MCF 10A (cell line): ENCODE measurements at places on chromosomes 13 and 19.

GRCh38 chr19:47848823-47849473, 10.1 kb upstream of the TPRX2 start:
- peak; percentile 22 for DNase-seq

DNA sequence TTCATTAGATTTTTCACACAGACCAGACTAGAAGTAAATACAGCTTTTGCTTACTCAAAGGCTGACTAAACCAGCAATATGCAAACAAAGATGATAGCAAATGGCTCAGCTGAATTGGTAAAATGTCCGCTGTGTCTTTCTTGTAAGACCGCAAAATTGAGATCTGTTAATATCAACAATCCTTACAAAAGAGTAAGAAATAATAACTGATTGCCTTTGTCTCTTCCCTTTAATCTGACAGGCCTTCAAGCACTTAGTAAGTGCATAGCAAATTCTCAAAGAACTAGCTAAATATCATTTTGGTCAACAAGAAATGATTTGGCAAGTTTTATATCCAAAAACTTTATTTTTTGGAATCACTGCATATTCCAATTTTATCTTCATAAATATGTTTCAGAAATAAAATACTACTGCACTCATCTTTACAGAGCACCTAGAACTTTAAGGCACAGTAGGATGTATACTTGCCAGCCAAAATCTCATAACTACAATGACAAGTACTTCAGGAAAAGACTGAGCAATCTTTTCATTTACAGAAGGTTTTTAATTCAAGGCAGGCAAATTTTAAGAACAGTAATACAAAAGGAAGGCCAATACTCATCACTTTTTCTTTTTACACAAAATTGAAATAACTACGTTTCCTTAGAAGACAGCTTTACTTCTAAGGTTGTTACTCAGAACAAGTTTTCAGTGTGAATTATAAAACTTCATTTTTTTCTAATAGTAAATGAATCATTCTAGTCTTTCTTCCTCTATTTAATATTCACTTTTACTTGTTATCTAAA, 1.1 kb downstream of the ELF1 start:
- peak; percentile 35 for DNase-seq

- peak; percentile 18 for DNase-seq
These were observed 235.9 kb downstream of the NHLRC3 start for GRCh38 chr13:39273953-39274738.

DNA sequence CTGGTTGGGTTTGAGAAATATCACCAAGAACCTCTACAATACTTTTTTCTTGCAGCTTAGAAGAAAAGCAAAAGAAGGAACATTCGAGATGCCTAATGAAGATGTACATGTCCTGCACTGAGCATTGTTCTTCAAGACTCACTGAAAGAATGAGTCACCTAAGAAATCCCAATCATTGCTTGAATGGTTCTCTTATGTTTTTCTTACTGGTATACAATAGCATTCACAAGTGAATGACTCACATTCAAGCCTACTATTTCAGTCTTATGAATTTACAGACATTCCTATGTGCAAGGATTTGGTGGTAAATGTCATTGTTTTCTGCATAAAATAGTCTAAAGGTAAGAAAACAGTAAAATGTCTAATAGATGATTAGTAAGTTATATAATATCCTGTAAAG, 594.6 kb downstream of the PCDH9 start:
- DNase-seq, result peak; percentile 76

GRCh38 chr13:47917022-47917574, 84.0 kb downstream of the SUCLA2 start:
- no peak for DNase-seq

GRCh38 chr19:485583-486236, 10.6 kb upstream of the MADCAM1 start:
- DNase-seq, result peak; percentile 19

GRCh38 chr19:51259348-51260245, 8.7 kb downstream of the SIGLECL1 start:
- DNase-seq, result peak; percentile 28

DNA sequence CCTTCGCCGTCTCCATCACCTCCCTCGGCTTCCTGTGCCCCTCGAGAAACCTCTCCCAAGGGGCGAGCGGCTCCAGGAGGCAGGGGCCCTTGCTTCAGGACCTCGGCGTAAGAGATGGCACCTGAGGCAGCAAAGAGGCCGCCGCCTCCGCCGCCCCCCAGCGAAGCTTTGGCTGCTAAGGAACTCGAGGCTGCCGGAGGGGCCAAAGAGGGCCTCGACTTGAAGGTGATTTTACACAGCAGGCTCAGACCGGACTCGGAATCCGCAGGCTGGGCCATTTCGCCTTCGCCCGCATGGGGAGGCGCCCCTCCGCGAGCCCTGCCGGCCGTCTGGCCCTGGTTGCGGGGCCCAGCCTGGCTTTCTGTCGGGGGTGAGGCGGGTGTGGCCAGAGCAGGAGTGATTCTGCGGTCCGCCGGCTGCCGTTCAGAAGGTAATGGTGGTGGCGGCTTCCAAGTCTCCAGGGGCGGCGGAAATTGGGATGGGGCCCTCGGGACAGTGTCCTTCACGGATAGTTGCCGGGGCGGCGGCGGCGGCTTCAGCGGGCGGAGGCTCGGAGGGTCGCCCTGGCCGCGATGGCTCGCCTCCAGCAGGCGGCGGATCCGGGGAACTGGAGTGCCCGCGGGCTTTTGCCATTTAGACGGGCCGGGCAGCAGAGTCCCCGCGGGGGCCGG, 1.4 kb downstream of the GGN start:
- DNase-seq, result no peak

DNA sequence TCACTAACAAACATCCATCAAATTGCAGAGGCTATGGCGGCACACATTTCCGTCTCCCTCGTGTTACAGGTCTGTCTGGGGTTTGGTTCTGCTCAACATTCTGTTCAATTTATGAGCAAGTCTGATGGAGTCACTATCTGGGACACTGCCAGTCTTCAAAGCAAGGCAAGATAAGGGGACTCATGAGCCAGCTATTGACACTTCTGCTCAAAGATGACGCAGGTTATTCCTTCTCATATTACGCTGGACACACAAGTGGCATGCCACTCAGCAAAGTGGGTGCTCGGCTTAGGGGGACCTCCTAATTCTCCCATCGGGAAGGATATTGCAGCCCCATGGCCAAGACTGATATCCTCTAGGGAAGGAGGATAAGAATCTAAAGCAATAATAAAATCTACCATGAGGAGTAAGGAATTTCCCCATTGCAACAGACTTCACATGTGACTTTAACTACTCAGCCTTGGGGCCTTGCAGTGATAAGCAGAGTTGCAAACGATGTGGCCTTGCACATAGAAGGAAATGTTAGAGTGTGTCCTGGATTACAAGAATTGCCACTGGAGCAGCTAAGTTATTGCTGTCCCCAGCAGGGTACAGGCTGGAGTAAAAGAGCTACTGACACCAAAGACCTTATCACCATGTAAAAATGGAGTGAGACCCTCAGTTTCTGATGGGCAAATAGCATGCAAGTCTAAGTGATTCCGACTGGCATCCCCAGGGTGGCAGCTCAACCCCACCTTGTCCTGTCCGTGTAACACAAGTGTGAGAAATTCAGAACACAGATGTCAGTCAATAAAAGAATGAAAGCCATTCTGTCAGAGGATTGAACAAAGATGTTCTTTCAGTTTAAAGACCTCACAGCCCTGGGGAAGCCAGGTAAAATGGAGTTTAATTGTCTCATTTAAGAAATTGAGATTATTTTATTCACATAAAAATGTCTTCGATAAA, 306.1 kb downstream of the IRS2 start:
- DNase-seq, result peak; percentile 16

- no peak for DNase-seq
These were observed 183.4 kb downstream of the USP12 start for GRCh38 chr13:26988059-26988769.

- no peak for DNase-seq
These were observed 1.9 kb downstream of the EFNA2 start for GRCh38 chr19:1287354-1288225.

DNA sequence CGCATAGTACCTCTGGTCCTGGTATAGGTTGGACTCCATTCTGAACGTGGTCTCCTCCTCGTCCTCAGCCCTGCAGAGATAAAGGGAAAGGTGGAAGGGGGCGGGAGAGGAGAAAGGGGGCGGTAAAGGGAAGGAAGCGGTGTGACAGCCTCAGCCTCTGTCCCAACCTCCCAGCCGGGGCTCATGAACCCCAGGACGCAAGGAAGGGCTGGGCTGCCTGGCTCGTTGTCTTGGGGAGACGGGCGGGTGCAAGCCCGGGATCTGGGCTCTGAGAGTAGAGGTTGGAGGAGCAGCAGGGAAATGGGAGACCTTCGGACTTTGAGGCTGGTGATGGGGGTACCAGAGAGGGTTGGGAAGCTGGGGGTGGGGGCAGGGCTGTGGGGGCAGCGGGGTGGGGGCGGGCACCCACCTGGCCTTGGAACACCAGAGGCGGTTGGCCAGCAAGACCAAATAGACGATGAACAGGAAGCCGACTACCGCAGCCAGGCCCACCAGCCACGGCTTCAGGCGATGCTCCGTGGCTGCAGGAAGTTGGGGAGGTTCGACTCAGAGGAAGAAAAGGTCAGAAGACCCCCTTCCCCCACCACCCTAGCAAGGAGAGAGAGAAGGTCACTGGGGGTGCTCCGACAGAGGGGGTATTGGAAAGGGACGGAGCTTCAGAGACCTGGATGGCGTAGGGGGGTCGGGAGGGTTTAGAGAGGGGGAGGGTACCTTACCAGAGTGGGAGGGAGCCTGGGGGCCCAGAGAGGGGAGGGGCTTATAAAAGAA, 1.7 kb downstream of the SMIM24 start:
- DNase-seq, result no peak

- peak; percentile 68 for DNase-seq
These were observed 922 bp downstream of the EBPL start for GRCh38 chr13:49690133-49690994.

- no peak for DNase-seq
These were observed 5.2 kb downstream of the ZIC2 start for GRCh38 chr13:99986741-99987140.

GRCh38 chr19:45448887-45449299, 18.9 kb upstream of the FOSB start:
- DNase-seq, result peak; percentile 91

DNA sequence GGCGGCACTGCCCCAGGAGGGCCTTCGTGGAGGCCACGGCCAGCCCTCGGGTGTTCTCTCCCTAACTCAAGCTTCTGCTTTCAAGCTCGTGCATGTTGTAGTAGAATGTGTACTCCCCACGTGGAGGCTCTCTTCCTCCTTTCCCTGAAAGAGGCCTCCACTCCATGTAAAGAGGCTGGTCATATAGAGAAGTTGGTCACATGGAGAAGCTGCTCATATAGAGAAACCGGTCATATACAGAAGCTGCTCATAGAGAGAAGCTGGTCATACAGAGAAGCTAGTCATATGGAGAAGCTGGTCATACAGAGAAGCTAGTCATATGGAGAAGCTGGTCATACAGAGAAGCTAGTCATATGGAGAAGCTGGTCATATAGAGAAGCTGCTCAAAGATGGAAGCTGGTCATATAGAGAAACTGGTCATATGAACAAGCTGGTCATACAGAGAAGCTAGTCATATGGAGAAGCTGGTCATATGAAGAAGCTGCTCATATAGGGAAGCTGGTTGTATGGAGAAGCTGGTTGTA, 152.5 kb downstream of the COL4A1 start:
- no peak for DNase-seq

DNA sequence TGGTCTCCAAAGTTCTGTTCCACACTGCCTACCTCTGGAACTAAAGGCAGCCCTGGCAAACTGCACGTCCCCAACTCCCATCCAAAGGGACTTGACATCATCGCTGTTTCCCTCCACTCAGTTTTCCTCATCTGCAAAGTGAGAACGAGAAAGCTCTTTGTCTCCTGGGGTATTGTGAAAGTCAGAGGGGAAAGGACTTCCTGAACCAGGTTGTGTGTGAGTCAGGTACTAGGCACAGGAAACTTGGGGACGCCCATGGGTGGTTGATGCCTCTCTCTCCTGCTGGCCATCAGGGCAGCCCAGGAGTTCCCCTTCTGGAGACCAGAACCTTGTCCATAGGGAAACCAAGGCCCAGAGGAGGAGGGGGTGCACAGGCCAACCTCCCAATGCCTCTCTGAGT, 4.7 kb downstream of the CRLF1 start:
- DNase-seq, result peak; percentile 33

DNA sequence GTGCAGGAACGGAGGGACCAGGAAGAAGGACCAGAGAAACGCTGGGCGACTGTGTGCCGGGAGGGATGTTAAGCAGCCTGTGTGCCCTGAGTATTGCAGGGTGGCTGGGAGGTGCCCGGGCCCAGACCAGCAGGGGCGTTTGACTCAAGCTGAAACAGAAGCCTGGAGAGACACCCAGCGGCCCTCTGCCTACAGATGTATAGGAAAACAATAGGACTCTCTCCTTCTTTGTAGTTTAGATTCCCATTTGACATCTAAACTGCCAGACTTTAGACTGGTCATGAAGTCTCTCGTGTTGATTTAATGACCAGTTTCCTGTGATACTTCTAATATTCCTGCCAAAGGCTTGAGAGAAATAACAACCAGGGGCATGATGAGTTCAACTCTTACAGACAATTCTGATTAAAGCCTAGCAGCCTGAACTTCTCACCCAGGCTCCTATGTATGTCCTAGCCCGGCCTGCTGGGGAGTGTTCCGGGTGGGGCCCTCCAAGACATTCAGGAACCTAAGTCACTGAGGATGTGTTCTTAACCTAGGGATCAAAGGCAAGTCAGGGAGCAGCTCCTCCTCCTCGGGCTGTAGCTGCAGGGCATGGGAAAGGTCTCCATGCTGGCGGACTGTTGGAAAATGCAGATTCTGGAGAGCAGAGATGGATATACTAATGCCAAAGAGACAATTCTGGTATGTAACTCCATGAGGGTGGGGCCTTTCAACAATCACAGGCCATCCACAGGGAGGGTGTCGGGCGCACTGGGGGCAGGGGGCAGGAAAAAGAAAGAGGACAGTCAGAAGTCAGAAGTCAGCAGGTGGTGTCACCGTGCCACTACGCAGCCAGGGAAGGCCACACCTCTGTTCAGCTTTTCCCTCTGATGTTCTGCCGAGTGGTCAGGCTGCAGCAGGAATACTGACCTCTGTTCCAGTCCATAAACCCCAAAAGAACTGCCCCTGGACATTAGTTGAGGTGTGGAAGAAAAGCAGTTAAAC, 131.8 kb downstream of the STARD13 start:
- no peak for DNase-seq

DNA sequence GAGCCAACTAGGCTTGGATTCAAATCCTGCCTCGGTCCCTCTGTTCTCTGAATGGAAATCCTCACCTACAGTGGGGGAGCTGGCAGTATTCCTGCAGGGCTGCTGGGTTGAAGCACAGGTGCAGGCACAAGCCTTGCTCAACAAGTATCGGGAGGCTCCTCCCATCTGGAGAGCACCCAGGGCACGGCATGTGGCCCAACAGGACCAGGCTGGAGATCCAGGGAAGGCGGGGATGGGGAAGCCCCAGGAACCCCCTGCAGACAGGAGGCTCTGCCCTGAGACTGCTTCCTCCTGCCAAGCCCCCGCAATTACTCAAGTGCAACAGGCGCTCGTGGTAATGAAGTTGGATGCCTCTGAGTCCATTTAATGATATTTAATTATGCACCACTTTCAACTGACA, 128.0 kb upstream of the VSTM2B start:
- DNase-seq, result no peak

- peak; percentile 84 for DNase-seq
These were observed 185.7 kb downstream of the ABCC4 start for GRCh38 chr13:95115525-95115924.
